Large intestine (tissue), 12 donors: ENCODE measurements at places on chromosomes 5 and 9. TPM values are rescaled to one million over a fixed set of nuclear protein-coding genes. Genes with fewer than 3 reads are reported as not detected.

ARL10 gene
- polyA plus RNA-seq, result 6.5 TPM

ADCY2 gene
- 4.7 TPM for polyA plus RNA-seq

IL3 gene
- not detected for polyA plus RNA-seq

- no peaks in the 10 kb centered on the region for H3K36me3 ChIP-seq
- H3K27ac ChIP-seq, result no peak overlapping the region
- no peaks in the 10 kb centered on the region for H3K27me3 ChIP-seq
- no peak overlapping the region for H3K4me3 ChIP-seq
- no peaks in the 10 kb centered on the region for H3K4me1 ChIP-seq
Observed at GRCh38 chr5:174644436-174644835, 79.9 kb upstream of the MSX2 start.

DNA sequence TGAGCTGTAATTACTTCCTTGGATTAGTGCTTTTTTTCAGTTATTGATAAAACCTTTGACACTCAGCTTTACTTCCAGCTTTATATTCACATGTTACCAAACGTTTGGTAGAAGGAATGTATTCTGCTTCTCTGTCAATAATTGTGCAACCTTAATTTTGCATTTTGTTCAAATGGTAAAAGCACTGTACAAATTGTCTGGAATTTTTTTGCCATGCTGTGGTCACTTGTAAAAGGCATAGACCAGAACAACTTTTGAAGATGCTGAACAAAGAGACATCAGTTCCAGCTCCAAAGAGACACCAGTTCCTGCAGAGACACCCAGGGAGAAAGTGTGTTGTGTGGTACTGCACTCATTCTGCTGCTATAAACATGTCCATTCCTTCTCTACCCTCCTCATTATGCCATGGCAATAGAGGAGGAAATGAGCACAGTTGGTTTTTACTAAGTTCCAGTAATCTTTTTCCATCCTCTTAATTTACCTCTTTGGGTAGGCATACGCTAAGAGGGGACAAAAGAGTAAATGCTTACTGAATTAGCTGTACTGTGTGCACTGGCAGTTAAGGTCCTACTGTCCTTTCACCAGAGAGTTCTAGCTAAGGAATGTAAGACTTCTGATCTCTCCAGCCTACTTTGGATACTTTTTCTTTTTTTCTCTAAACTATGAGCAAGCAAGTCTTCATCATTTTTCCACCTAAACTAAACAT lies 387.4 kb downstream of the FGF10 start:
- no peak for DNase-seq
- no peak overlapping the region for H3K27ac ChIP-seq
- no peaks in the 10 kb centered on the region for H3K36me3 ChIP-seq
- H3K4me1 ChIP-seq, result no peaks in the 10 kb centered on the region
- no peak overlapping the region for H3K4me3 ChIP-seq

BTNL9 gene
- 11.6 TPM for polyA plus RNA-seq

SLC34A1 gene
- not detected for polyA plus RNA-seq

DNA sequence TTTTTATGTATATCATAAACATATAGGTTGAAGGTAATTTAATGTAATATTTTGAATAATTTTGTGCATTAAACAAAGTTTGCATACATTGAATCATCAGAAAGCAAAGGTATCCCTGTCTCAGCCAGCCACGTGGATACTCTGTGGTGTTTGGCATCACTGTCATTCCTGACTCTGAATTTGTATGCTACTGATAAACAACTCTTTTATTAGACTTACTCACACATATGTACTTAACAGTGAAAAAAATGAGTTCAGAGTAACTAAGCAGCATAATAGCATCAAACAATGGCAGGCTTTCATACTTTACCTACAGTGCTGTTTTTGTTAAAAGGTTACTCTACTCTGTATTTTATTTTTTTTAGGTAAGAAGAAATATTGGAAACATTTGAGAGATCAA lies 171.9 kb downstream of the COMMD10 start:
- H3K4me3 ChIP-seq, result no peak overlapping the region
- no peak for DNase-seq
- H3K27ac ChIP-seq, result no peak overlapping the region

- H3K27ac ChIP-seq, result no peak overlapping the region
- H3K4me3 ChIP-seq, result no peak overlapping the region
- H3K27me3 ChIP-seq, result no peaks in the 10 kb centered on the region
- peak; percentile 44 for DNase-seq
- peaks cover 2% of the 10 kb centered on the region for H3K4me1 ChIP-seq
Observed at GRCh38 chr5:74919487-74919886, 53.3 kb upstream of the FAM169A start.

DNA sequence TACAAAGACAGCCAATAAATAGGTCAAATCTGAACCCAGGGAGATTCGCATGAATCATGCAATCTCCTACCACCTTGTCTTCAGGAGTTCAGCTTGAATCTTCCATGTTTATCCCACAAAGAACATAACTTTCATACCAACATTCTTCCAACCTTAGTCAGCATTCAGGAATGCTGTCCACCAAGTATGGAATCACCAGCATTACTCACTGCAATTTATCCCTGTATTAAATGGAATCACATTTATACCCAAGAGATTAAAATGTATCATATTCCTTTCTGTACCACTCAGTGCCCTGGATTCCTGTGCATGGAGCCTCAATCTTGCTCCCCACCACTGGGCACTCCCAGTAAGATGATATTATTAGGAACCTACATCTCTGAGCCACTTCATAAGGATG lies 162.6 kb downstream of the GLIS3 start:
- H3K36me3 ChIP-seq, result no peaks in the 10 kb centered on the region
- peaks cover 25% of the 10 kb centered on the region for H3K4me1 ChIP-seq
- H3K4me3 ChIP-seq, result no peak overlapping the region
- H3K27me3 ChIP-seq, result no peaks in the 10 kb centered on the region
- peak; percentile 78 for DNase-seq

- no peak overlapping the region for H3K27ac ChIP-seq
- no peak for DNase-seq
- H3K27me3 ChIP-seq, result no peaks in the 10 kb centered on the region
- H3K4me3 ChIP-seq, result no peak overlapping the region
Observed at GRCh38 chr9:119071636-119072035, 297.6 kb downstream of the BRINP1 start.

- H3K27me3 ChIP-seq, result peaks cover 11% of the 10 kb centered on the region
- H3K4me3 ChIP-seq, result no peak overlapping the region
- H3K27ac ChIP-seq, result no peak overlapping the region
- peaks cover 43% of the 10 kb centered on the region for H3K4me1 ChIP-seq
- no peak for DNase-seq
- no peaks in the 10 kb centered on the region for H3K36me3 ChIP-seq
Observed at GRCh38 chr9:109316207-109316640, 4.6 kb downstream of the EPB41L4B start.

- DNase-seq, result no peak
- no peak overlapping the region for H3K4me3 ChIP-seq
- no peaks in the 10 kb centered on the region for H3K27me3 ChIP-seq
- no peak overlapping the region for H3K27ac ChIP-seq
Observed at GRCh38 chr9:33703430-33704102, 91.8 kb upstream of the PRSS3 start.

TRPM6 gene
- 7.8 TPM for polyA plus RNA-seq

ANKRD31 gene
- 0.21 TPM for polyA plus RNA-seq
